ENCODE measurements at places on chromosomes 16 and 17.
A peak's percentile ranks its signal among the peaks of the same experiment; 100 is the strongest.

GRCh38 chr16:88421871-88422433 is 31.1 kb upstream of the ZFPM1 start:
- no peak for DNase-seq

DNA sequence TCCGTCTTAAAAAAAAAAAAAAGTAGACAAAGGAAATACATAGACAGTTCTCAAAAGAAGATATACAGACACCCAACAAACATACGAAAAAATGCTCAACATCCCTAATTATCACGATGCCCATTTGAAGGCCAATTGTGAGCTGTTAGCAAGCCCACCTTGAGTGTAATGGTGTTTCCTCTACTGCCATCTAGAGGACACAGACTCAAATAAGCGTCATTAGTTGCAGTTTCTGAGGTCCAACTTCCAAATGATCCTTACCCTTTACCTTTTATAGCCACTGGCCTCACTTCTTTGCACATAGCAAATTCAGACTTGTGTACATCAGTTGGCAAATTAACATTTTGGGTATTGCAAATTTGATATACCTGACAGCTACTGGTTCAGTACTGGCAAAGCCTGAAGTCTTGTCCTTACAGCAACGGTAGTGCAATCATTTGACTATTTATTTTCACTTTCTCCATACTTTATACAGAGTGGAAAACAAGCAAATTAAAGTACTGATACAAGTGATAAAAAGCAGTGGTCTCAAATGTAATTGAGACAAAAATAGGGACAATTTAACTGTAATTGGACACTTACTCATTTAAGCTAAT is 536.3 kb upstream of the EEF2KMT start:
- DNase-seq: no peak

GRCh38 chr17:19311421-19312215 is 50.9 kb downstream of the B9D1 start:
- DNase-seq: no peak

DNA sequence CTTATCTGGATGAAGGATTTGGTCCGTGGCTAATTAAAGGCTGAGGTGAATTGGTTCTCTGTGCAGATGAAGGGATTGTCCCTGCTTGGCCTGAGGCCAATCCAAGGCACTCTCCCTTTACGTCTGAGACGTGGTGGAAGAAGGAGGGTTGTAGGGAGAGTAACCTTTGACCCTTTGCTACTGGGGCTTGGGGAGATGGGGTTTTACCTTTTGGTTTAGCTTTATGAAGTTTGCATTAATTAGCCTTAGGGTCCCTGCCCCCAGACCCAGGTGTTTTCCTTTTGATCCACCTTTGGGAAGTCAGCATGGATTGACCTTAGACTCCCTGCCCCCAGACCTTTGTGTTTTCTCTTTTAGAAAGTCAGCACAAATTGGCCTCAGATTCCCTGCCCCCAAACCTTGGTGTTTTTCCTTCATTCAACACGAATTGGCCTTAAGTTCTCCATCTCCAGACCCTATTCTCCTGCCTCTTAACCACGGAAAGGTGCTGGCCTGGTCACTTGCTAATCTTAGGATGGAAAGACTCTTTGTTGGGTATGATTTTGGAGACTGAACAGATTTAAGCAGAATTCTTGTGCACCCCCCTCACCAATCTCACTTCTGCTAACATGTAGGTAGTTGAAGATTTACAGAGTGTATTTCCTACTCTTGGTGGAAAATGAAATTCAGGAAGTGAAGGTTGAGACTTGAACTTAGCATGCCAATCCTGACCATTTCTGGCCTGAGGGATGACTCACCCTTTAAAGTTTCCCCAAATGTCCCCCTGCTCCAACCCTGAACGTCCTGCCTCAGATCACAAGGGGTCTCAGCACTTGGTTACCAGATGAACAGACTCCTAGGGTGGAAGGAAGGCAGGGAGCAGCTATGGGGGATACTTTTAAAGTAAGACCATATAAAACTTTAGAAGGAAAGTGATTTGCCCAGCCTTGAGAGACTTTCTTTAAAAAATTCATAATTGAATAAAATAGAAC is 23.1 kb upstream of the MMD start:
- DNase-seq: no peak

DNA sequence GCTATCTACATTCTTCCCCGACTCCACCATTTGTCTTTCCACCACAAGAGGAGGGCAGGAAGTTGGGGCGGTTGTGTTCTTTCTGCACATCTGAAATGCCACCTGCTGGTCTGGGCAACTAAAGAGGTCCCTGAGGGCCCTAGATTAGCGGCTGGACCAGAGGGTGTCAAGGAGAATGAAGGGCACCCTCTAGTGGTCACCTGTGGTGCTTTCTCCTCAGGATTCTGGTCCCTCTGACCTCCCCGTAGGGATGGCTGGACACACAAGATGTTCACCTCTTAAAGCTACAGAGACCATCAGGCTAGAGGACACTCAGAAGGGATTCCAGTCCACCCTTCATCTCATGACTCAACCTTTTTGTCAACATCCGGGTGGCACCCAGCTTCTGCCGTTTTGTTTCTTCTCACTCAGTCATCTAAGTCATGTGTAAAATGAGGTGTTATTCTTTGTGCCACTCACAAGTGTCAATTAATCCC is 2.9 kb upstream of the SCIMP start:
- no peak for DNase-seq

DNA sequence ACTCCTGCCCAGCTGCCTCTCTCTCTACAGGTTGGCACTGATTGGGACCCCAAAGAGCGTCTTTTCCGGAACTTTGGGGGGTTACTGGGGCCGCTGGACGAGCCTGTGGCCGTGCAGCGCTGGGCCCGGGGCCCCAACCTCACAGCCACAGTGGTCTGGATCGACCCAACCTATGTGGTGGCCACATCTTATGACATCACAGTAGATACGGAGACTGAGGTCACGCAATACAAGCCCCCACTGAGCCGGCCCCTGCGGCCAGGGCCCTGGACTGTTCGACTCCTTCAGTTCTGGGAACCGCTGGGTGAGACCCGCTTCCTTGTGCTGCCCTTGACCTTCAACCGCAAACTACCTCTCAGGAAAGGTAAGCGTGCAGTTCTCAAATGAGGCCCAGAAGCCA is 12.3 kb downstream of the XYLT2 start:
- no peak for DNase-seq

GRCh38 chr16:20940871-20941635 is 40.5 kb downstream of the LYRM1 start:
- DNase-seq: no peak

- no peak for DNase-seq
Measured at GRCh38 chr17:48621410-48622392, 4.5 kb downstream of the HOXB9 start.

DNA sequence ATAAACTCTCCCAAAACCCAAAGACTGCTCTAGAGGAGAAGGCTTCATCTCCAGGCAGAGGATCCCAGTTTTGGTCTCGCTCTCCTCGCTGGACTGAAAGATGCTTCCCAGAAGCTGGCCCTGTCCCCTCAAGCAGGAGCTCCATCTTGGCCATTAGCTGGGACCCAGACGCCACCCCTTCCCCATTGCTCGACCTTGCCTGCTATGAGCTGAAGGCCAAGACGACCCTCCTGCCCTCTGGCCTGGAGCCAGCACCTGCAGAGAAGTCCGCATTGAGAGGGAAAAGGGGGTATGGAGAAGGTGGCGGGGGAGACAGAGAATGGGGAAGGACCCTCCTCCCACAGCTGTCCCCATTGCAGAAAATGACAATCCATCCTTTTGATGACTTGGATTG is 3.6 kb upstream of the RCVRN start:
- DNase-seq: no peak

GRCh38 chr17:13699261-13699660 is 97.5 kb upstream of the HS3ST3A1 start:
- DNase-seq: no peak

DNA sequence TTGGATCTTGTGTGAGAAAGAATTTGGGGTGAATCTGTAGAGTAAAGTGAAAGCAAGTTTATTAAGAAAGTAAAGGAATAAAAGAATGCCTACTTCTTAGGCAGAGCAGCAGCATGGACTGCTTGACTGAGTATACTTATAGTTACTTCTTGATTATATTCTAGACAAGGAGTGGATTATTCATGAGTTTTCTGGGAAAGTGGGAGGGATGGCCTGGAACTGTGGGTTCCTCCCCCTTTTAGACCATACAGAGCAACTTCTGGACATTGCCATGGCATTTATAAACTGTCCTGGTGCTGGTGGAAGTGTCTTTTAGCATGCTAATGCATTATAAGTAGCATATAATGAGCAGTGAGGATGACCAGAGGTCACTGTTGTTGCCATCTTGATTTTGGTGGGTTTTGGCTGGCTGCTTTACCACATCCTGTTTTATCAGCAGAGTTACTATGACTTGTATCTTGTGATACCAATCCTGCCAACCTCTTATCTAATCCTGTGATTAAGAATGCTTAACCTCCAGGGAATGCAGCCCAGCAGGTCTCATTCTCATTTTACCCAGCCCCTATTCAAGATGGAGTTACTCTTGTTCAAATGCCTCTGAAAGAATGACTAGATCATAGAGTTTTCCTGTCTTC is 58.7 kb downstream of the HSD17B2 start:
- no peak for DNase-seq

- no peak for DNase-seq
Measured at GRCh38 chr17:55818026-55818425, 67.2 kb downstream of the PCTP start.

- DNase-seq: no peak
Measured at GRCh38 chr16:89146211-89147005, 25.1 kb upstream of the CDH15 start.

- DNase-seq: no peak
Measured at GRCh38 chr17:19290066-19290705, 53.0 kb downstream of the EPN2 start.

DNA sequence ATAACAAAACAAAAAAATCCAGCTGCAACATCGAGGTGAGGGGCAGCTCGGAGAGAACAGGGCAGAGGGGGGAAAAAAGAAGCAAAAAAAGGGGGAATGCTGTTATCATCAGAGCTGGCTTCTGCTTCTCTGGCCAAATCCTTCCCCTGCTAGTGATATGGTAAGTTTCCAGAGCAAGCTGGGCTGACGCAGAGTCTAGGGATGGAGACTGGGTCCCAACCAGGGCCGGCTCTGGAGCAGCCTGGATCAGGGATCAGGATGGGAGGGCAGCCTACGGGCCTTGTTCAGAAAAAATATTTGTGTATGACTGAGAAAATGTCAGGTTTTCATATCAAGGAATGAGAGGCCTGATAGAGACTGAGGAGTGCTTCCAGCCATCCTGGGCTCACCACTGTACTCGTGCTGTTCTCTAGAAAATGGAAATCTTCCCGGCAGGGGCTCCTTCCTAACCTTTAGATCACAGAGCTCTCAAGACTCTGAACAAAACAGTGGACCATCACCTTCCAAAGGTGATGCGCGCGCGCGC is 726 bp upstream of the C1QTNF1 start:
- peak; percentile 62 for DNase-seq

- DNase-seq: peak; percentile 83
Measured at GRCh38 chr17:66837885-66838665, 3.2 kb downstream of the CACNG5 start.

DNA sequence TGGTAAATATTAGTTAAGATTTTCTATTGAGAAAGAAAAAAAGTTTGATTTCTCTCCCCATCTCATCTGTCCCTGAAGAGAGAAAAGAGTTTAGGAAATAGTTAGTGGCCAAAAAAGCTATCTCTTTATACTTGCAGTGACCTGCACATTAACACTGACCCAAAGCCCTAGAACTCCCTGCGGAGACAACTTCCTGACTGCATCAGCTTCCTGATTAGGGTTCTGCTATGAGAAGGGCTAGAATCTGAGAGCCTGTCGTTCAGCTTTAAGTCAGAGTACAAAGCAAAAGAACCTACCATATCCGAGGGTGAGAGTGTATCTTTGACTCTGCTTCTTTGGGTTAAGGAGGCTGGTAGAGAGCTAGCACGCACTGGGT is 24.7 kb downstream of the LIMD2 start:
- no peak for DNase-seq

DNA sequence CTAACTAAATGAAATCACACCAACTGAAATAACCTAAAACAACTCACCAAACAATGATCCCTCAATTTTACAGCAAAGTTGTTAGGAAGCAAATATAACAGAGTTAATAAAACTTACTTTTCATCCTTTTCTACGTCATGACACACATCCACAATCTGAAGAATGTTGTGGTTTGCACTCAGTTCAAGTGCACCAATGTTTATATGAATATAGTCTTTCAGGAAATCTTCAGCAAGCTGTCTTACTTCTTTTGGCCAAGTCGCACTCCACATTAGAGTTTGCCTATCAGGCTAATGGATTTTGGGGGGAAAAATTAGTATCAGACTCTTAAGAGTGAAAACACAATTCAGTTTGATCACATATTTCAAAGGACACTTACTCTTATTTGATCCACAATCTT is 3.3 kb downstream of the DDX5 start:
- DNase-seq: no peak

DNA sequence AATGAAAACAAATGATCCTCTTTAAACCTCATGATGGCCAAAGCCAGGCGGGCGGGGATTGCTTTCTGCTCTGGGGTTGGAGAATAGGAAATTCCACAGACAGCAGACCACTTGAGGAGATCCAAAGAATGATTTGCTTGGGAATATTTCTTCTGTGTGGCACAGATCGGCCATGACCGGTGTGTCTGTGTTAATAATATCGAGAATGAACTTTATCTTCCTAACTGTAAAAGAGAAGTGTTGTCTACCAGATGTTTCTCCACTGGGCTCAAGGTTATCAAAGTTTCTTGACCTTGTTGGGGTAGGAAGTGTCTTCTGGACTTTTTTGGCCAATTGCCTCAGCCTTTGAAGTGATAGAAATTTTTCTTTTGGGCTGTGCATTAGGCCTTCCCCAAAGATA is 186.6 kb upstream of the ZFHX3 start:
- DNase-seq: no peak

DNA sequence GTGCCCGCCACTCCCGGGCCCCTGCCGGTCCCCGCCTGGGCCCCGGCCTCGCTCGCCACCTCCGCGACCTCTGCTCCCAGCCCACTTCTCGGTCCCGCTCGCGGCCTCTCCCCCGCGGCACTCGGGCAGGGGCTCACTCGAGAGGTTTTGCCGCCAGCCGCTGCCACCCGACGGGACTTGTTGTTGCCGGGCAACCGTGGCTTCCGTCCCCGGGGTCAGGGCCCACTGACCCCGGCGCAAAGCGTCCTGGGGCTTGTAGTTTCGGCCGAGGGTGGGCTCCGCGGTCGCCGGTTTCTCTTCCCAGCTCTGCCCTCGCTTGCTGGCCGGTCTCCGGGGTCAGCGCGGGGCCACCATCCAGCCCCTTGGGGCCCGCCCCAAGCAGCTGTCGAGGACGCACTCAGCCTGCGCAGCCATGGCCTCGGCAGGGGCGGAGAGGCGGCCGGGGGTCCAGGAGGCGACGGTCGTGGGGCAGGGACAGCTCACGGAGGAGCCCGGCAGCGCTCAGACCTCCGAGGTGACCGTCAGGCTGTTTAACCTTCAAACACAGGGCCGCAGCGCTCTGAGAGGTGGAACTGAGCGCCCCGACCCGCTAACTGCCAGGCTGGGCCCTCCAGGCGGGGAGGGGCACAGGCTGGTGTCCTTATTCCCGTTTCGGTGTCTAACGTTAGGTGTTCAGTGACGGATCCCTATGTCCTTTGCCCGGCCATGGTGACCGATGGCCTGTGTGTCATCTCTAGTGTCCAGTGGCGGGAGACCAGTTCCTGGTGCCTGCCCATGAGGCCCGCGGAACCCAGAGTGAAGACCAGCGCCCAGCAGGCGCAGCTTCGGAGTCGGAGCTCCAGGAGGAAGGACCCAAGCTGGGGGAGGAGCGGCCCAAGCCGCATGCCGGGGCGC is at the start of the genes C16orf86 and ENKD1:
C16orf86 (plus strand) TSS at position 256 of the 894 bp plus-strand sequence; CDS start at position 413, 157 bp downstream.
ENKD1 (minus strand) TSS at position 192 of the 894 bp plus-strand sequence. CDS start 308 bp downstream, outside the sequence.
- peak; percentile 95 for DNase-seq
